ENCODE measurements at places on chromosomes 12 and 14.

DNA sequence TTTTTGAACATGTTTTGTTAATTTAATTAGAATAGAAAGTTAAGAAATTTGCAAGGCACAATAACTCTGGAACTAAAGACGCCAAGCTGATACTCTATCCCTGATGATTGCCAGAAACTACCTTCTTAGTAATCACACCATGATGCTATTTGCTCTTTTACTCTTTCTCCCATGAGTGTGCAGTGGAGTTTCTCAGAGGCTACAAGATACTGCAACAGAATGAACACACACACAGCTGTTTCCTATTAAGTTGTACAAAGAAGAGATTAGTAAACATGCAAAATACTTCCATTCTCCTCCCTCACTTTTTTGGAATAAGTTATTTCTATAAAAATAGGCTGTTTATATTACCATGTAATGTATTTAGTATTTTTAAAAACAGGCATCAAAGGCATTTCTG, 1367.5 kb downstream of the AACS start:
- DNase-seq: no peak

DNA sequence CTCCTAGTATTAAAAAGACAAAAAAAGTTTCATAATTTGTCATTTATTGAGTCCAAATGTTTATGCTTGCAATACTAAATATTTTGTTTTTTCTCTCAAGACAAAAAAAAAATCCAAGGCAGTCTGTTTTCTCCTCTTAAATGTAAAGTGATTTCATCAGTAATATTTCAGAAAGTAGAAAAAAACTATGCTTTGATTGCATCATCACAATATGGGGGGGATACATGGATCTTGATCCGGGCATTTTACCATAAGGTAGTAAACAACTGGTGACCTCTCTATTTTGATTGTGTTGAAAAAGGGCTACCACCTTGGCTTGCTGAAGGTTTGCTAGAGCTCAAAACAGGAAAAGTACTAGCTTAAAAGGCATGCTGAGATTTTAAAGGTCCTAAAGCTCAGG, 43.6 kb downstream of the ERGIC2 start:
- DNase-seq: no peak

DNA sequence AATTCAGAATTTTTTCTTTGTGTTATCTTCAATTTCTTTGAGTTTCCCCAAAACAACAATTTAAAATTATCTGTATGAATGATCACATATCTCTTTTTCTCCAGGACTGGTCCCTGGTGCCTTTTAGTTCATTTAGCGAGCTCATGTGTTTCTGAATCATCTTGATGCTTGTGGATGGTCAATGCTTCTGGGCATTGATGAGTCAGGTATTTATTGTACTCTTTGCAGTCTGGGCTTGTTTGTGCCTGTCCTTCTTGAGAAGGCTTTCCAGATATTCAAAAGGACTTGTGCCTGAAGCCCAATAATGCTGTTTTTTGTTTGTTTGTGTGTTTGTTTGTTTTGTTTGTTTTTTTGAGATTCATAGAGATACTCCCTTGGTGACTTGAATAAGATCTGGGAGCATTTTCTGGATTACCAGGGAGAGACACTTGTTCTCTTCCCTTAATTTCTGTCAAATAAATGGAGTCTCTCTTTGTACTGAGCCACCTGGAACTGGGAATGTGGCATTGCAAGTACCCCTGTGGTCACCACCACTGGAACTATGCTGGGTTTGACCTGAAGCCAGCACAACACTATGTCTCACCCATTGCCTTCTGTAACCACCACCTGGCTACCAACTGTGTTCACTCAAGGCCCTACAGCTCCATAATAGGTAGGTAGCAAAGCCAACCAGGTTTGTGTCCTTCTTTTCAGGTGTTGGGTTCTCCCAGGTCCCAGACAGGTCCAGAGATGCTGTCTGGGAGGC, 56.3 kb downstream of the SLC6A15 start:
- DNase-seq: no peak

- no peak for DNase-seq
These were observed 145.6 kb downstream of the LRIG3 start for GRCh38 chr12:58774731-58775130.

DNA sequence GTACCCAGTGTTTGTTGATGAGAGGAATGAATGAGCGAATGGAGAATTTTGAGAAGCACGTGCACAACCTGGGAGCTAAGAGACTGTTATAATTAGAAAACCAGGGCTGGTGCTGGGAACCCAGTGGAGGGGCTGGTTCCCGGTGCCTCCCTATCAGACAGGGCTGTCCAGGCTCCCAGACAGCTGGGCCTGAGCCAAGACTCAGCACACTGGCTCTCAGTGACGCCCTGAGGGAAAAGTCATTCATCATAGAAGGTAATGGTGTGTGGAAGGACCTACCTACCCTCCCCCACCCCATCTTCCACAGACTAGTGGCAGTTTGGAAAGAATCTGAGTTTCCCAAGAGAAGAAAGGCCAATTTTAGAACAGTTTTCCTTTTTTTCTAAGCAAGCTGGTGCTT, 34.7 kb downstream of the KCNA5 start:
- DNase-seq: no peak

DNA sequence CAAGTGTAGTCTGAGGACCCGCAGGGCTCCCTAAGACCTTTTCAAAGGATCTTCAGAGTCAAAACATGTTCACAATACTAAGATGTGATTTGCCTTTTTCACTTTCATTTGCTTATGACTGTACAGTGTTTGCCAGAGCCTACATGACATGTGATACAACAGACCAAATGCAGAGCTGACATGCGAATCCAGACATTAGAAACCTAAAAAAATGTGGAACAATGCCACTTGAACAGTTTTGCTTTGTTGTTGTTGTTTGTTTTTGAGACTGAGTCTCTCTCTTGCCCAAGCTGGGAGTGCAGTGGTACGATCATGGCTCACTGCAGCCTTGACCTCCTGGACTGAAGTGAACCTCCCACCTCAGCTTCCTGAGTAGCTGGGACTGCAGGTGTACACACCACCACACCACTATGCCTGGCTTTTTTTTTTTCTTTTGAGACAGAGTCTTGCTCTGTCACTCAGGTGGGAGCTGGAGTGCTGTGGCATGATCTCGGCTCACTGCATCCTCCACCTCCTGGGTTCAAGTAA, 5.3 kb upstream of the RAB35 start:
- DNase-seq: no peak

- DNase-seq: no peak
These were observed 159.8 kb downstream of the RPAP3 start for GRCh38 chr12:47545938-47546609.

- no peak for DNase-seq
These were observed 1.4 kb downstream of the LRTM2 start for GRCh38 chr12:1821805-1822204.

DNA sequence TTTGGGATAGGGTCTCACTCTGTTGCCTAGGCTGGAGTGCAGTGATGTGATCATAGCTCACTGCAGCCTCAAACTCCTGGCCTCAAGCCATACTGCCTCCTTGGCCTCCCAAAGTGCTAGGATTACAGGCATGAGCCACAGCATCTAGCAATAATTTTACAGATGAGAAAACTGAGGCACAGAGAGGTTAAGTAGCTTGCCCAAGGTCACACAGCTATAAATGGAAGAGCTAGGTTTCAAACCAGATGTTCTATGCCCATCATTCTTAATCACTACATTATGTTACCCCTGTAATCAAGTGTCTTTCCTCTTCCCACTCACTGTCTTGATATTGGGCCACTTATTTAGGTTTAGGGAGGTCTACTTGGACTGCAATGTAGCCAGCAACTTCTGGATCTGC, 3.6 kb downstream of the SLC17A8 start:
- no peak for DNase-seq

- DNase-seq: no peak
These were observed 11.0 kb downstream of the ORAI1 start for GRCh38 chr12:121637231-121637914.

DNA sequence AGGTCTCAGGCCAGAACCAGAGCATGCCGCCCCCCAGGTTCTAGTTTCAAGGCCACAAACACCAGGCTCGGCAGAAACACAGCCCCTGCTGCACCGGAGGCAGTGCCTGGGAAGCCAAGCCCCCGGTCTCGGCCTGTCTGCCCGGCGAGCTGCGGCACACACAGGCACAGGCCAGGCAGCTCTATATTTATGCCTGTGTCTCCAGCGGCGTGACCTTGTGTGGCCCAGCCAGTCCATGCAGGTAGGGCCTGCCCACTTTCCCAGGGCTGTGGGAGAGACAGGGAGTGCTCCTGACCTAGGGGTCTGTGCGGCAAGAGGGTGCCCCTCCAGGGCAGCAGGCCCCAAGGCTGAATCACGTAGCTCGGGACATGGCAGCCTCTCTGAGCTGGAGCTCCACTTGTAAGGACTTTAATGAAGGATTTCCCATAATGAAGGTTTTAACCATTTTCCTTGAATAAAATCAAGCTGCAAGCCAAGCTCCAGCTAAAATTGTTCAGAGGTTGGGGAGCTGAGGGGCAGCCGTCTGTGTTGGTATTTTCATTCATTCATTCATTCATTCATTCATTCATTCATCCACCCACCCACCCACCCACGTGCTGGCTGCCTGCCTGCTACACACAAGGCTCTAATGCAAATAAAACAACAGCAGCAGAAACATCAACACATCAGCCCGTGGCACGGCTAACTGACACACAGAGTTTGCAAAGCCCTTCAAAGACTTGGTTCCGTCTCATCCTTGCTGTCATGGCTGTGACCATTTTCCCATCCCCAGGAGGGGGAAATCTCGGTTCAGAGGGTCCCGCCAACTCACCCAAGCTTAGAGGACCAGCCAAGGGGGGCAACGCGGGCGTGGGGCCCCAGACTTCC, 92.0 kb downstream of the RFLNA start:
- DNase-seq: no peak

- DNase-seq: no peak
These were observed 142.8 kb downstream of the LRFN5 start for GRCh38 chr14:41749429-41749828.

- DNase-seq: no peak
These were observed 557.7 kb downstream of the FSCB start for GRCh38 chr14:43949400-43949799.

DNA sequence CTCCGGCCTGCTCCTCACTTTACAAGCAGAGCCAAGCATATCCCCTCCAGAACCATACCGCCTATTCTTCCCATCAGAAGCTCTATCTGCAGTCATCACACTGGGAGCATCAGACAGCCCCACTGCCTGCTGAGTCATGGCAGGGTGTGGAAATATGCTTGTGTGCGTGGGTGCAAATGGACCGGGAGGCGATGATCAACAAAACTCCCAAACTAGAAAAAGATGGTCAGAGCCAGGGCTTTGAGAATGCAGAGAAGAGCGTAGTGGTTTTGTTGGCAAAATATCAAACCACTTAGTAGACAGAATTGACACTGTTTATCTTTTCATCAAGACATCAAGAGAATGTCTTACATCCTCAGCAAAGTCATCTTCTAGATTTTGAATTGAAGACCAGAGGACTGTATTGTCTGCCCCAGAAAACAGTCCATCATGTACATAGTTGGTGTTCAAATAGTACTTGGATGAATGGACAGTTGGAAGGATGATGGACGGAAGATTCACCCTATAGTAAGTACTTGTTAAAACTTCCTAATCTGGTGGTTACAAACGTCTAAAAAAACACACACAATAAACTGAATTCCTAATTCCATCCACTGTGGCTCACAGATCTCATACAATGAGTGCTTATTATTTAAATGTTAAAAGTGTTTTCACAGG, 54.9 kb downstream of the VWF start:
- DNase-seq: no peak

- no peak for DNase-seq
These were observed 5.8 kb downstream of the TRIP11 start for GRCh38 chr14:92033906-92034687.

DNA sequence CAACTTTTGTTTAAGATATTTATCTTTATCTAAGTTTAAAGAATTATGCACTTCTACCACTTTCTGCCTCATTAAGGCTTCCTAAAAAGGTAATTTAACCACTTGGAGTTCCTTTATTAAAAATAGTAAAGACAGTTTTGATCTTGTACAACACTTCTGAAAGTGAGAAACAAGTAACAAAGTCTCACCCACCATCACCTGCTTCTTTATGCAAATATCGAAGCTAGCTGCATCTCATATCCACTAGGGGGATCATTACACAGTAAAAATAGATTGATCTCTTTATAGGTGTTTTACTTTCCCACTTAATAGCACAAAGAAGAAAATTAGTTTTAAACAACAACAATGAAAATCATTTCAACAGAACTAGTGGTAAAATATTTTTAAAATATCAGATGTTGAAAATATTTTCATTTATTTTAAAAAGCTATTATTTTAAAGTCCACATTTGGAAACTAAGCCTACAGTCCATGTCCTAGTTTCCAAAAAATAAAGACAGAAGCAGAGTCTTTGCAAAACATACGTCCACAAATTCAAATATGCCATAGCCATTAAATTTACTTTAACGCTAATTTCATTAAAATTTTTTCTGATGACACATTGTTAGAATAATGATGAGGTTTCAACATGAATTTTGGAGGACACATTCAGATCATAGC, 160.0 kb upstream of the SOX5 start:
- DNase-seq: no peak

- no peak for DNase-seq
These were observed 155.5 kb upstream of the RGS6 start for GRCh38 chr14:71776471-71777360.

GRCh38 chr12:94080341-94081009, 67.9 kb upstream of the PLXNC1 start:
- DNase-seq: no peak

DNA sequence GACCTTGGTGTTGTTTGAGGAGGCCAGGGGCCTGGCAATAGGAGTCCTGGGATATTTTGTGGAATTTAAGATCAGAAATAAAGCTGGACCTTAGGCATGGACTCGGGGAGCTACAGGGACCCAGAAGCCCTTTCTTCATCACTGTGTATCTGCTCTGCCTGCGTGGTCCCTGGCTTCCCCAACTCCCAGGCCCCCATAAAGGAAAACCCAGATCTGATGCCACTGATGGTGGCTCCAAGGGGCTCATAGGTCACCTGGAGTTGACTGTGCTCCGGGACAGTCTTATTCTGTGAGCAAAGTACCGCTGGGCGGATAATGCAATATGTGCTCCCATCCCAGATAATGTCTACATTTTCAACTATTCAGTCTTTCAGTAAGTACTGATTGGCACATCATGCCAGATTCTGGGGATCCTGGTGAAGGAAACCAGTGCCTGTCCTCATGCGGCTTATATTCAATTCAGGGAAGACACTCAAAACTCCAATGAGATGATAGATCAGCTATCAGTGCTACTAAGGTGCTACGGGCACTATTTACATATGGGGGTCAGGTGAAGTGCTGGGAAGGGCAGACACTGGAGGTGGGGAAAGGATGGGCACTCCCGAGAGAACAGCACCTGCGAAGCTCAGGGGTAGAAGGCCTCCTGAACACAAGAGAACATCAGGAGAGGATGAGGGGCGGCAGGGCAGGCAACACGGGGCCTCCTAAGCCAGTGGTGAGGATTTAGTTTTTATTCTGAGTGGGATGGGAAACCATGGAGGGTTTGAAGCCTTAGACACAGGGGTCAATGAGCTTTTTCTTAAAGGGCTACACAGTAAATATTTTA, 5.5 kb upstream of the SELPLG start:
- DNase-seq: no peak

GRCh38 chr12:3536096-3536875, 45.3 kb downstream of the PRMT8 start:
- no peak for DNase-seq

GRCh38 chr12:122859303-122860039, 24.2 kb downstream of the HIP1R start:
- no peak for DNase-seq

Measured in stimulated activated CD8-positive, alpha-beta memory T cell treated with anti-CD3 and anti-CD28 coated beads, Interleukin-15, amount 100 ng/mL, for 24 hours (primary cell).